ENCODE measurements at places on chromosomes 4 and X.

- DNase-seq, result no peak
These were observed 182.2 kb upstream of the ATOH1 start for GRCh38 chr4:93646233-93646930.

GRCh38 chr4:25022766-25023165 is 8.0 kb downstream of the LGI2 start:
- DNase-seq, result no peak

DNA sequence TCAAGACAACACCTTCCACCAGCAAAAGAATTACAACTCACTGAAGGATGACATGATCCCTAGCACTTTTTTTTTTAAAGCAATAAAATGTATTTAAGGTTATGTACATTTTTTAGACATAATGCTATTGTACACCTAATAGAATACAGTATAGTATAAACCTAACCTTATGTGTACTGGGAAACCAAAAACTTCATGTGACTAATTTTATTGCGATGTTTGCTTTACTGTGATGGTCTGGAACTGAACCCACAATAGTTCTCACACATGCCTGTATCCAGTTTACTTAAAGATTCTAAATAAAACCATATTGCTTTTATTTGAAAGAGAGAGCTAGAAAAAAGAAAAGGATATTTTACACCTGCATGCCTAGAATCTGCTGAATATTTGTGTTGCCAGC is 4.4 kb upstream of the STS start:
- no peak for DNase-seq

DNA sequence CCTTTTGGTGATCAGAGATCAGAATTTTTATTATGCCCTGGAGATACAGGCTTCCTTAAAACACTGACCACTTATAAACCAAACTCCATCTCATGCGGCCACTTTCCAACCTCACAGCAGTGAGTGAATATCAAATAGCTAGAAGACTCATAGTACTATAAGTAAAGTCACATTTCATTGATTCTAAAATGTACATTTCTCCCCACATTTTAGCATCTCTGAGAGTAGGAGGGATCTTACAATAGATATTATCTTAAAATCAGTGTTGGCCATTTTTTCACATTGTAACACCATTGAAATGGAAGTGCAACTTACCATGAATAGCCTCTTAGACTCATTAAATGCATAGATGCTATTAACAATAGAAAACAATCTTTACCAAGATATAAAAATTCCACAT is 17.4 kb downstream of the PCYT1B start:
- DNase-seq, result no peak

DNA sequence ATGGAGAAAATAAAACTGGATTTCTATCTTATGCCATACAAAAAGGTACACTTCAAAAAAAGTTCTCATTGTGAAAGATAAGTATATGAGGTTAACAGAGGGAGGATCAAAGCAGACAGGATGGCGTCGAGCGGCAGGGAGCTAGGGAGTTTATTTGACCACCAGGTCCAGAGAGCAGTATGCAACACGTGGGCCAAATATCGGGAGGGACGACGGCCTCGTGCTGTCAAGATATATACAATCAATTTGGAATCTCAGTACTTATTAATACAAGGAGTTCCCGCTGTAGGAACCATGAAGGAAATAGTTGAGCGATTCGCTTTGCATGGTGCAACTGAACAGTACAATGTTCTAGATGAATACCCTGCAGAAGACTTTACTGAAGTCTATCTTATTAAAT is 1069.4 kb upstream of the INTU start:
- no peak for DNase-seq

- DNase-seq, result no peak
These were observed 109.6 kb downstream of the SPRY1 start for GRCh38 chr4:123506011-123506695.

DNA sequence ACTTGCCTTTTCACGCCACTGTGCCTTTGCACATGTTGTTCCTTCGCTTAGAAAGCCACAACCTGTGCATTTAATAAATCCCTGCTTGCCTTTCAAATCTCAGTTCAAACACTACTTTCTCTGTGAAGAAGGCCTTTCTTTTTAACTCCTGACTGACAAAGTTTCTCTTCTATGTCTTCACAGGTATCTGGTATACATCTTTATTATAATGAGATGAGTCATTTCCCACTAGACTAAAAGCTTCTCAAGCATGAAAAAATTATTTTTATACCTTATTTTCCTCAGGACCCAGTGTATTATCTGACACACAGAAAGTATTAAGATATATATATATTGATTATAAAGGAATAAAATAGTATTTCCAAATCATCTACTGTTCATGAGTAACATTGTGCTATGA is 189.9 kb downstream of the TBCK start:
- no peak for DNase-seq

GRCh38 chr4:54493862-54494261 is 163.9 kb upstream of the KIT start:
- DNase-seq, result peak; percentile 47

DNA sequence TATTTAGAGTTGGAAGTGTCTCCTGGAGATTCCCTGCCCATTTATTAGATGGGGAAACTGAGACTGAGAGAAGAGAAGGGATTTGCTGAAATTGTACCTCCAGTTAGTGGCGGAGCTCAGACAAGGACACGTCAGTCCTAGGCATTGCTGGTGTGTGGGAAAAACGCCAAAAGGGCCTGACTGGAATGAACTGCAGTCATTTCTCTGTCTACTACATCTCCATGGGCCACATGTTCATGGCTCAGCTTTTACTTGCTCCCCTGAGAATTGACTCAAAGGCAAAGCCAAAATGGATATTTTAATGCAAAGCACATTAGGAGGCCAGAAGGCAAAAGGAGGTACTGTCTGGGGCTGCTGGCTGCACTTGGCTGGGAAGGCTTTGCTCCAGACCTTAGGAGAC is 3.9 kb downstream of the TFDP3 start:
- no peak for DNase-seq

DNA sequence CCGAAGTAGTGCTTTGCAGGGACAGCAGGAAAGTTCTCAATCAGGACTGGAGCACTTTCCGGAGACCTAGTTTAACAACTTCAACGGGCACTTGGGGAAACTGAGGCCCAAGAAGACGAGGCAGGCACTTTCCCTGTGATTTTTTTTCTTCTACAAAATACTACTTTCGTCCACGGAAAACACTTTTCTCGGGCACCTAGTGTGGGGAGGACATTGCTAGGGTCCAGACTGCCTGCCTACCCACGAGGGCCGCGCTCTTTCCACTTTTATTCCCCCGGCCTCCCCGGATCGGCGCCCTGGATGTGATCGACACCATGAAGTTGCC is 125.4 kb upstream of the CXorf66 start:
- DNase-seq, result no peak

- DNase-seq, result peak; percentile 74
These were observed 441.9 kb downstream of the INPP4B start for GRCh38 chr4:142404191-142404611.

- no peak for DNase-seq
These were observed 12.2 kb downstream of the PLS3 start for GRCh38 chrX:115573185-115573584.

DNA sequence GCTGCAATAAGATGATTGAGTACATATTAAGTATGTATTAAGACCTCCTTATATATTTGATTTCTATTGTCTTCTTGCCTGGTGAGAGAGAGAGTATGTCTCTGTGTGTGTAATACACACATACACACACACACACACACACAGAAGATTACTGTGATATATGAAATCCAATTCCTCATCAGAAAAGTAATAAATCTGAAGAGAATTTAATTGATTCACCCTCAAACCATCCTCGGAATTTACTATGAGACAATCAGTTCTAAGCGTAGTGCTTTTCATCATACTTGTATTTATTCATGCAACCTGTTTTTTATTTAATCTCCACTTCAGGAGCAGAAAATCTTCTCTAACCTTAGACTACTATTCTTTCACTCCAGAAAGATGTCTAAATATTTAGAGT is 62.3 kb upstream of the TLL1 start:
- DNase-seq, result peak; percentile 50

DNA sequence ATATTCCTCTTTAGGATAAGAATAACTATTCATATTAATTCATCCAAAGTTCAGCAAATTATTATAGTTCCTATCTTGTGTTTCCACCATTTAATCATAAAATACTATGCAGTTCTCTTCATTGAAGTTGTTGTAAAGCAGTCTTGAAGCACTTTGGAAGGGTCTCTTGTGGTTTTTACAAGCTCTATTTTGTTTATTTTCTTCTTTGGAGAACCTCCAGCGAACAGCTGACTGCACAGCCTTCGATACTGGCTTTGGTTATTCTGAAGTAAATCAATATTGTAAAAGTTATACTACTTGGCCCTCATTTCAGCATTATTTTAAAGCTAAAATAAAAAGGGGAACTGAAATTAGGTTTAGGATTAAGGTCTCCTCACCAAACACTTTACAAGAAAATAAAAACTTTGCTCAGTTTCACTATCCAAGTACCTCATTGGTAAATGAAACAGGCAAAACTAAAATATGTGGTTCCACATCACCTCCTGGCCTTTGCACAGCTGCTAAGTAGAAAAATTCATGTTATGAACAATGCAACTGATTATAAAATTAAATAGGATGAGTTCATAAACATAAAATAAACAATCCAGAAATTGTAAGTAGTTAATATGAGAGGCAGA is 1629.2 kb upstream of the ADGRL3 start:
- no peak for DNase-seq

DNA sequence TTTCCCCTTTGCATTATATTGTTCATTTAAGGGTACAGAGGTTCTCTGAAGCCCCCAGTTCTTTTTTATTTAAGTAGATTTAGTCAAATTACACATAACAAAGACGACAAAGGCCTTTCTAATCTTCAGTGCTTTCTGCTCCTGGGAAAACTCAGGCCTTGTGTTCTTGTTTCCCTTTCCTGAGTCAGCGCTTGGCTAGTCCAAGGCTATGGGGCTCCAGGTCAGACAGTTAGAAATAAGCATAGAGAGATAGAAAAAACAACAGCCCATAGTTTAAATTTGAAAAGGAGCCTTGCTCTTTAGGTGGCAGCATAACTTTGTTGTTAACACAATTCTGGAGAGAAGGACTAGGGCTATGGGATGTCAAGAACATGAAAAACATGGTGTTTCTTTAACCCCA is 97.3 kb downstream of the PPP1R2C start:
- no peak for DNase-seq

GRCh38 chr4:40887764-40888131 is 138.0 kb downstream of the NSUN7 start:
- peak; percentile 52 for DNase-seq

GRCh38 chr4:6270636-6271121 is 1.0 kb downstream of the WFS1 start:
- peak; percentile 14 for DNase-seq

DNA sequence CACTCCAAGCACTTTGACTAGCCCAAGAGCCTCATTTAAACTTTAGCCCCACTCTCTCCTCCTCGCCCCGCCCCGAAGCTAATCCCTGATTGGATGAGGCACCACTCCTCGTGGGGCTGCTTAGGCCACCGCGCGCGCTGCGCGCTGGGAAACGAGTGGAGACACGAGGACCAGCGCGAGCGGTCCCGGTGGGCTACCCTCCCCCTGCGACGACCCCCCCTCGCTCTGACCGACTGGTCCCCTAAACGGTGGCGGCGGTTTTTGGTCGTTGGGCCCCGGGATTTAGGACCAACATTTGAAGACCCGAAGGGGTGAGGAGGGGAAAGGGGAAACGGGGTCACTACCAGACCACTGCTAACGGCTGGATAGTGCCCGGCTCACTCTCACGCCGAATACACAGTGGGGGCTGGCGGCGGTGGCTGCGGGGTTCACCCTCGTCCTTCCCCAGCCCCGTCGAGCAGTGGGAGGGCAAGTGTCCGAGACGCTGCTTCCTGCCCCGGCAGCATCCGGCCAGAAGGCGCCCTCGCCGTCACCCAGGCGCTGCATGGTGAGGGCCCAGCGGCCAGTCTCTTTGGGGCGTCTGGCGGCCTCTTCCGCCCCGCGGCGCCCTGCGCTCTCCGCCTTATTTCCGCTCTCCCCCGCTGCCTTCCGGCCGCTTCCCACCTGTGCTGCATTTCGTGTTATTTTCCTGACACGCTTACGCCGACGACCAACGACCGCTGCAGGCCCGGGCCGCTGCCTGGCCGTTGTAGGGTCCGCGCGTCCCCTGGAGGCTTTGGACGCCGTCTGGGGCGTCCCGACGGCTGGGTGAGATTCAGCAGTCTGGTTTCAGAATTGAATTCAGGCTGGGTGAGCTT is at the start of gene RBM46:
Gene RBM46, plus strand, starts transcription at position 147 of the 857 bp plus-strand sequence. CDS start 15,481 bp downstream, outside the sequence.
- no peak for DNase-seq

DNA sequence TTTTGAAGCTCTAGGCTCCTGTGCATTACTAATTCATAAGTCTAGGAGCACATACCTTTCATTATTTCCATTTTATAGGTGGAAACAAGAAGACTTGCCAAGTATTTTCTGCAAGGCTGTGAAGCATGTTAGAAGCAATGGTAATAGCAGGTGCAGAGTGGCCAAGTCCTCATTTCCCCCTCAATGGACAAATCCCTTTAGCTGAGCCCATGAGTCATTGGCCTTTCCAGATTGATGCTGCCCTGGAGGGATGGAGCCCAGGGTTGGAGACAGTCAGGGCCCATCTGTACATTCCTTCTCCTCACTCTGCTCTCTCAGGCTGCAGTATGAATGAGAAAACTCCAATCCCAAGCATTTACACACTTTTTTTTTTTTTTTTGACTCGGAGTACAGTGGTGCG is 6.6 kb downstream of the MGST2 start:
- DNase-seq, result peak; percentile 54

DNA sequence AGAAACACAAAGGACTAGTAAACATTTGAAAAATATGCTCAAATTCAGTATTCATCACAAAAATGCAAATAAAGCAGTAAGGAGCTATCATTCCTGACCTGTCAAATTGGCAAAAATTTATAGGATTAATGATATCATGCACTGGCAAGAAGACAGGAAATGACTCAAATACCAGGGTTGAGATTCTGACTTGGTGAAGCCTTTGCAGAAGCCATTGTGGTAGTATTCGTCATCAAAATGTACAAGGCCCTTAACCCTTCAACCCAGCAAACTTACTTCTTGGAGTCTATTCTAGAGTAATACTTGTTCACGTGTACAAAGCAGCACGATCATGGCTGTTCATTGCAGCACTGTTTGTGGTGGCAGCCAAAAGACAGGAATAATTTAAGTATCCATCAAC is 132.4 kb downstream of the ENOX2 start:
- peak; percentile 86 for DNase-seq

GRCh38 chrX:77622233-77622632 is 163.8 kb downstream of the ATRX start:
- DNase-seq, result no peak
